Vagina (tissue), 2 donors: ENCODE measurements at places on chromosomes 13 and 19.

DNA sequence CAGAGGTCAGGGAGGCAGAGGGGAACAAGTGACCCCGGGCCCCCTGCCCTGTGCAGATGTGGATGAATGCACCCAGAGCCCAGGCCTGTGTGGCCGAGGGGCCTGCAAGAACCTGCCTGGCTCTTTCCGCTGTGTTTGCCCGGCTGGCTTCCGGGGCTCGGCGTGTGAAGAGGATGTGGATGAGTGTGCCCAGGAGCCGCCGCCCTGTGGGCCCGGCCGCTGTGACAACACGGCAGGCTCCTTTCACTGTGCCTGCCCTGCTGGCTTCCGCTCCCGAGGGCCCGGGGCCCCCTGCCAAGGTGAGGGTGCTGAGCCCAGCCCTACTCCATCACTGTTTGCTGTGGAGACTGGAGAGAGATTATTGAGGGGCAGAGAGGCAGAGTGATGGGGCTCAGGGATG is 9.9 kb downstream of the LTBP4 start:
- no peak for DNase-seq

DNA sequence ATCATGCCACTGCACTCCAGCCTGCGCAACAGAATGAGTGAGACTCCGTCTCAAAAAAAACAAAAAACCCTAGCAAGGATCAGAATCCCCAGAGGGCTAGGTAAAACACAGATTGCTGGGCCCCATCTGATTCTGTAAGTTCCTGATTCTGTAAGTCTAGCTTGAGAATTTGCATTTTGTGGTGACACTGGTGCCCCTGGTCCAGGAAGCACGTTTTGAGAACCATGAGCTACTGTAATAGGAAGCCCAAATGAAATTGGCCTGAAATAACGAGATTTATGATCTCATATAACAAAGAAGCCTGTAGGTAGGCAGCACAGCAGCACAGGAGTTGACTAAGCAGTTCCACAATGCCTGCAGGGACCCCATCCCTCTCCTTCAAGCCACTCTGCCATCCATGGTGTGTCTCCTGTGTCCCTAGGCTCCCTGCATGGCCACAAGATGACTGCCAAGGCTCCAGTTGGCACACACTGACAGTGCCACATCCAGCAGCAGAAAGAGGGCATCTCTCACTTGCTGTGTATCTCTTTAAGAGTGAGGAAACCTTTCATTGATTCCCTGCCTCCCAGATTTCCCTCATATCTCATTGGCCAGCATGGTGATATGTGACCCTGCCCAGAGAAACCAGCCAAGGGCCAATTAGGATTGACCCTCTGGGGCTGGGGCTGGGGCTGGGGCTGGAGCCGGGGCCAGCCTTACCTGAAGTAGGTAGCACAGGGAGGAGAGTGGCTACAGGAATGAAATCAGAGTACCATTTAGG is 21.7 kb downstream of the SIPA1L3 start:
- no peak for DNase-seq

DNA sequence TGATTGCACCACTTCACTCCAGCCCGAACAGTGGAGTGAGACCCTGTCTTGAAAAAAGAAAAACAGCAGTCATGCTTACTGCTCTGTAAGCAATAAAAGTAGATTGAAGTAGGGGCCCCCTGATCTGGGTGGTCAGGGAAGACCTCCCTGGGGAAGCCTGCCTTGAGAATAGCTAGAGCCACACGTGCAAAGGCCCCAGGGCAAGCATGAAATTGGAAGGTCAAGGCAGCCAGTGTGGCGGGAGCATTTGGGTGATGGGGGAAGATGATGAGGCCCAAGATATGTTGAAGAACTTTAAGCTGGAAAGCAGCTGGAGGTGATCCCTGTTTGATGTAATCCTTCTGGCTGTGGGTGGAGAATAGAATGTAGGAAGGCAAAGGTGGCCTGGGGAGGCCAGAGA is 104.4 kb downstream of the SIPA1L3 start:
- DNase-seq = no peak

DNA sequence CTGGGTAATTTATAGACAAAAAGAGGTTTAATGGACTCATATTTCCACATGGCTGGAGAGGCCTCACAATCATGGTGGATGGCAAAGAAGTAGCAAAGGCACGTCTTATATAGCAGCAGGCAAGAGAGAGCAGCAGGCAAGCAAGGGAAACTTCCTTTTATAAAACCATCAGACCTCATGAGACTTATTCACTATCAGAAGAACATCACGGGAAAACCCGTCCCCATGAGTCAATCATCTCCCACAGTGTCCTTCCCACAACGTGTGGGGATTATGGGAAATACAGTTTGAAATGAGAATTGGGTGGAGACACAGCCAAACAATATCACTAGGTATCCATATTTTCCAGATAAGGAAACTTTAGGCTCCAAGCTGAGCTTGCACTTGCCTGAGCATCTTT is 9.5 kb upstream of the CYP2B6 start:
- no peak for DNase-seq

GRCh38 chr13:51970349-51970748 is 40.9 kb downstream of the ATP7B start:
- no peak for DNase-seq

DNA sequence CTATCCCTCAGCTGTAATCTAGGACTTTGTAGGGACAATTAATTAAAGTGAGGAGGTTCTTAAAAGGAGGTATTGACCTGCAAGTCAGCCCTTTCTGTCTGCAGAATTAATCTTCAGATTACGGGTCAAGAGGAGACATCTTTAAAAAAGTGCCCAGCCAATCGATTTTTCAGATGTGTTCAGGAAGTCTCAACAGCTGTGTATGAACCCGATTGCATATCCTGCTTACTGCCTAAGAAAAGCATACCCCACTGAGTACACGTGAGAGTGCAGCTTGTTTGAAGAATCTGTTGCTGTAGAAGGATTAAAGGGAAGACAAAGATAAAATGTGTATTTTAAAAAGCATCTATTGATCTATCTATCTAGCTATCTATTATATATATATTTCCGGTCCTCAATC is 1194.5 kb downstream of the UQCRFS1 start:
- peak; percentile 5 for DNase-seq

DNA sequence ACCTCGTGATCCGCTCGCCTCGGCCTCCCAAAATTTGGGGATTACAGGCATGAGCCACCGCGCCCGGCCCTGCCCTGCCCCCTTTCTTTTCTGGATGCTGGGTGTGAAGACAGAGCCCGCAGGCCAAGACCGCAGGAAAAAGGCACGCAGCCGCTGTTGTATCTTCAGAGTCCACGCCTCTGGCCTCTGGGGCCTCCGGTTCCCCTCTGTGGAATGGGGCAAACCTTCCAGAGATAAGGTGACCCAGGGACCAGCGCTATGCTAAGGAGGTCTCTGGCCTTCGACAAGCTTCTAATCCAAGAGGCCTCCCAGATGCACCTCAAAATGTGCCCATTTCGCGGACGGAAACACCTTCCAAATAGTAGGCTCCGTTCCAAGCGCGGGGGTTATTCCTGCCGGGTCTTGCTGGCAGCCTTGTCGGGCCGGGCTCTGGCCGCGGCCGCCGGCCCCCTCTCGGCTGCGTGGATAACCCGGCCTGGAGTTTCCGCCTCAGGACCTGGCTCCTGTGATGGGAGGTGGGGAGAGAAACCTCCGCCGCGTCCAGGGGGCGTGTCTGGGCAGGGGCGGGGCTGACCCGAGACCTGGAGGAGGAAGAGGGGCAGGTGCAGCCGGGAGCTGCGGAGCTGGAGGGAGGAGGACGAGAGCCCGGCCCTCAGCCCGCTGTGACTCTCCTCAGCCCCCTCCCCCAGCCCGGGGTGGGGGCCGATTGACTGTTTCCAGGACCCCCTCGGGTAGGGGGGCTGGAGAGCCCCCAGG is 13.1 kb downstream of the TJP3 start:
- no peak for DNase-seq

DNA sequence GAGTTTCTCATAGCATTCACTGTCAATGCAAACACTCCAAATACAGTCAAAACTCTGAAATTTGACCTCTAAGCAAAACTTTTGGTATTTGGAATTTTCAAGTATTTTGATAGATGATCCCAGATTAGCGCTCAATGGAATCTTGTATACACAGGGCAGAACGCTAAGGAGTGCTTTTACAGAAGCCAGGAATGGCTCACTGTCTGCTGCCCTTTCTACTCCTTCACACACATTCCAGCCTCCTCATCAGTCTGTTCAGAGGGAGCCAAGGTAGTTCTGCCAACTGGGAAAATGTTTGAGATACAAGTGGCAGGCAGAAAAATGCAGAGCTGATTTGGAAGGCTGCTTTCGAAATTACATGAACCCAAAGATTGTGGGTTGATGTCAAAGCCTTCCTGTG is 4.4 kb upstream of the STARD13 start:
- DNase-seq = no peak

DNA sequence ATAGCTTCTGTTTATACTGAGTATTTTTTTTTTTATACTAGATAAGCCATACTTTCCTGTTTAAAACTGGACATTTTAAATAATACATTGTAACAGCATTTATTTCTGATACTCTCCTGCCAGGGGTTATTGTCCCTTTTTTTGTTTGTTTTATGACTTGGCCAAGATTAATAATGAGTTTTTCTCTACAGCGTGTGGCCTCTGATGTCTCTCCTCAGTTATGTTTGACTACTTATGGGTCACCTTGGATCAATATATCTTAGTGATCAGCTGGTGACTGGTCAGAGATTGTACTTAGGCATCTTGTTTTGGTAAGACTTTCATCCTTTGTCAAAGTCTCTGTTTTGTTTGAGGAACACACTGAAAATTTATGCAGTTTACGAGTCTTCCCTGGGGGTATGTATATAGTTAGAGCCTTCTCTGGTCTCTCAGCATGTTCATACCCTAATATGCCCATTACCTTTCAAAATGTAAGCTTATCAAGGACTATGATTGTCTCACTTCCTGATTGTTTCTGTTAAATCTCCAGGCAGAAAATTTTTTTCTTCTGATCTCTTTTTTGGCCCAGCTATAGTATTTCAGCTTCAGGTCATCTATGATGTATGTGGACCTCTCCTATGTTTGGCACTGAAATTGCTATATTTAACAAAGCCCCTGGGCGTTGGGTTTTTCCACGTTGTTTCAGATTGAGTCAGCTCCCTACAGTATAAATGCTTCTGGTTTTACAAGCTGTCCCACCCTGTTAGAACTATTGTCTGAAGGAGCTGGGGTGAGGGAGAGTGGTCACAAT is 87.9 kb downstream of the URI1 start:
- no peak for DNase-seq

DNA sequence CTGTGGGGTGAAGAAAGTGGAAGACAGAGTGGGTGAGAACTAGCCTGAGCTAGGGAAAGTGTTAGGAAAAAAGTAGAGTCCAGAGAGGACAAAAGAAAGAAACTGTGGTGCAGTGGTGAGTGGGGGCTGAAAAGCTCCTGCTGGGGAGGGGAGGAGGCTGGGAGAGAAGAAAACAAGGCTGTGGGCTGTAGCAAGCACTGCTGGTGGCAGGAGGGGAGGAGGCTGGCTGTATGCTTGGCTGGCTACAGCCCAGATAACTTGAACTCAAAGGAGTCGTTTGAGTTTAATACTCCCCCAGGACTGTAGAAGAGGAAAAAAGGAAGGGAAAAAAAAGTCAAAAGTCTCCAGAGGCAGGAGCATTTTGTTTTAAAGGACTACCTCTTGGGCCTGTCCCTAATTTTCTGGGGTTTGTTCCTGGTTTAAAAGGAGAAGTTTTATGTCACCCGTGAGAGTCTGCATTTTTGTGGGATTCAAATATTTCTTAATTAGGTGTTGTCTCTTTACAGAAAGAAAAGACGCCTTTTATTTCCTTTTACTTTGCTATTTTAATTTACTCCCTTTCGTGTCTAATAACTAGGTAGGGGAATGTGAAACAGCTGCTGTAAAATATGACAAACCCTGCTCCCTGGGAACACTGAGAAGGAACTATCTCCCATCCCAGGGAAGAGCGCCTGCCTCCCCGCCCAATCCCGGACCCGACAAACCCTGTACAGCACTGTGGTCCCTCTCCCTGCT is 21.7 kb downstream of the ZIC5 start:
- DNase-seq = no peak

DNA sequence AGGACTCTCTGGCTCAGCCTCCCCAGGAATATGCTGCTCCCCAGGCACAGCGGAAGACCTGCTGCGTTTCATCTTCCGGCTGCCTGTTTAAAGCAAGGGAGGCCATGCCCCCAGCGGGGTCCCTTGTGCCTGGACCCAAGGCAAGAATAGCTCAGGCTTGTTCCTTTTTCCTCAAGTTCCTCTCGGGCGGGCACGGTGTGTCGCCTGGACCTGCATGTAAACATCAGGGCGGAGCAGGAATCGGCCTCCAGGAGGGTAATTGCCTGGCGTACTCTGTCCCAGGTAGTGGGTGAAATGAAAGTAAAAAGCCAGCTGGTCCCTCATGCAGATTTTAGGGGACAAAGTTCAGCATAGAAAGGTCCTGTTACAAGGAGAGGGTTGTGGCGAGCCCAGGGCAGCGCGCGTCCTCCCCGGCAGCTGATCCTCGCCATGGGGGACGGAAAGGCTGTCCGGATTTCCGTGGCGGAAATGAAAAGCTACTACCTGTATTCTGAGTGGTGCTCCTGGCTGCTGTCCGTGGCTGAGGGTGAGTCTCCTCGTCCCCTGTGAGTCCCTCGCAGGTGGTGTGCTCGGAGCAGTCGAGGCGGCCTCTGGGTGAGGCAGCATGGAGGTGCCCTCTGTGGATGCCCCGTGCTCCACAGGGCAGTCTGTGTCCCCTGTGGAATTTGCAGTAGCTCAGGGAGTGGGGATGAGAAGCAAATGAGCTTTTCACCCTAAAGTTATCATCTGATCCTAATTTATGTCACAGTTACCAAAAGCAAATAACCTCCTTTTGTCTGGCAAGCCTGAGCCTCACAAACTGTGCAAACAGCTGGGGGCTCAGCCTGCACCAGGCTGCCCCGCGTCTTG is 16.2 kb downstream of the MCF2L start:
- DNase-seq = no peak

DNA sequence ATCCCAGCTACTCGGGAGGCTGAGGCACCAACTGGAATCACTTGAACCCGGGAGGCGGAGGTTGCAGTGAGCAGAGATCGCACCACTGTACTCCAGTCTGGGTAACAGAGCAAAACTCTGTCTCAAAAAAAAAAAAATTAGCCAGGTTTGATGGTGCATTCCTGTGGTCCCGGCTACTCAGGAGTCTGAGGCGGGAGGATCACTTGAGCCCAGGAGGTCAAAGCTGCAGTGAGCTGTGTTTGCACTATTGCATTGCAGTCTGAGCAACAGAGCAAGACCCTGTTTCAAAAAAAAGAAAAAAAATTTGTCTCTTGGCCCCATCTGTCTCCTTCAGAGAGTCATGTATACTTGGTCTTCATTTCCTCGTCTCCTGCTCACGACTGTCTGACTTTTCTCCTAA is 1.6 kb downstream of the CCDC97 start:
- no peak for DNase-seq
